ENCODE measurements at places on chromosomes 11 and 22.

DNA sequence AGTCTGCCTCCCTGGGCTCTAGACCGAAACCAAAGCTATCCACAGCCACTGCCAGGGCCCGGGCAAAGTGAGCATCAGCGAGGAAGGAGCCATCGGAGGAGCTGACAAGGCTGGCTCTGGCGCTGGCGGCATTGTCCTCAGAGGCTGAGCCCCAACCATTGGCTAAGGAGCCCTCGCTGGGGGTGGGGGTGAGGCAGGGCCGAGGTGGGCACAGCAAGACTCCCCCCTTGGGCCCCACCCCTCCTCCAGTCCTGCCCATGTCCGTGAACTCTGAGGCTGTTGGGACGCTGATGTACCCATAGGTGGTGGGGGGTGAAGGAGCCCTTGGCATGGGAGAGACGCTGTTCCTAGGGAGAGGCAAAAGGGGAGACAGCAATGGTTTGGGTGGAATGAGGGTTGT, 11.2 kb downstream of the ROBO4 start:
- DNase-seq: no peak

DNA sequence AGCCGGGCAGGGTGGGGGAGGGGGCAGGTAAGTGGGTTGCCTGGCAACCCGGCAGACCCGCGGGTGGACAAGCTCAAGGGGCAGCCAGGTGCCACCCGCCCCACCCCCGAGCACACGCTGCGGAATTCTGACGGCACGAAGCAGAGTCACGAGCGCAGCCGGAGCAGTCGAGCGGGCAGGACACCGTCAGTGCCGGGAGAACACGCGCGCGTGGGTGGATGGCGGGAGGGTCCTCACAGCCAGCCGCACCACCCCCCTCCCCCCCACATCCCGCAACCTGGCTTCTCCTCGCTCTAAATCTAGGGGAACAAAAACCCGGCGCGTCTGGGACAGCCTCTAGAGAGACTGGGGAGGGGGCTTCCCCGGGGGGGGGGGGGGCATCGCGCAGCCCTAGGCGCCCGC, 133.1 kb upstream of the HSD17B12 start:
- no peak for DNase-seq

GRCh38 chr11:125062931-125063428, at the start of gene SLC37A2:
Gene SLC37A2 (plus strand): TSS chr11:125063305. CDS start chr11:125063368, 63 bp downstream.
- DNase-seq: no peak

DNA sequence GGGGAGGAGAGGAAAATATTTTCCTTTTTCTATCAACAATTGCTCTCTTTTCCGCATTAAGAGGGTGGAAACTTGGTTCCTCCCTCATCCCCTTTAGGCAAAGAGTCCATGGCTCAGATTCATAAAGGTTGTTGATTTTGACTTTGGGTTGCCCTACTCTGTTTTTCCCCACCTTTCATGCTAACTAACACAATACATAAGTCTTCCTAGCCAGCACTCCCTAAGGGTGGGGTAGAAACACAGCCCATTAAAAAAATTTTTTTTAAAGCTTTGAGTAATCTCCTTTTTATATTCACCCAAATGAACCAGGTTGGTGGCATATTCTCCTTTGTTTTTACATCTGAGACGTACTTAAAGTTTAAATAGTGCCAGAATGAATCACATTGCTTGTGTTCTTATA, 20.0 kb upstream of the LIN7C start:
- no peak for DNase-seq

DNA sequence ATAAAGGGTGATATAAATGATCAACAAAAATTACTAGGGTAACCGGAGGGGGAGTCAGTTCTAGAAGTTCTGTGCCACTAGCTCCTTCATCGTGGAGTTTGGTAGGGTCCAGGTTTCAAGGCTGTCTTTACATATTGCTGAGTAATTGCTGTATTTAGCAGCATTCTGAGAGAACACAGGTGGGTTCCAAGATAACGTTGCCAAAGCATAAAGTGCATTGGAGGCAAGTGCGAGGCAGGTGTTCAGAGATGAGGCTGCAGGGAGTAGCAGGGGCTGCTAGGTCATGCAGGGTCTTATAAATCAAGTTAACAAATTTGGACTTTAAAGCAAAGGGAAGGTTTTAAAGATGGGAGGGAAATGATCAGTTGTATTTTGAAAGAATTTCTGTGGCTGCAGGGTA, 17.8 kb downstream of the SGSM3 start:
- no peak for DNase-seq

- DNase-seq: no peak
These were observed 76.2 kb upstream of the OPCML start for GRCh38 chr11:133608496-133608895.

DNA sequence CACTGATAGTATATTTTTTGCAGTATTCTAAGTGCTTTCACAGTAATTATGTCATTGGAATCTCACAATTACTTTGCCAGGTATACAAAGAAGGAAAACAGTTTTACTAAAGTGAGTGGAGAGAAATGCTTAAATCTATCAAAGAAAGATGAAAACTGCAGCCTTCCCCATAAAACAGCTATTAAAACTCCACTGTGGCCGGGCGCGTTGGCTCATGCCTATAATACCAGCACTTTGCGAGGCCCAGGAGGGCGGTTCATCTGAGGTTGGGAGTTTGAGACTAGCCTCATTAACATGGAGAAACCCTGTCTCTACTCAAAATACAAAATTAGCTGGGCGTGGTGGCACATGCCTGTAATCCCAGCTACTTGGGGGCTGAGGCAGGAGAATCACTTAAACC, 19.1 kb downstream of the OR51E1 start:
- no peak for DNase-seq

All from stimulated activated CD8-positive, alpha-beta memory T cell treated with anti-CD3 and anti-CD28 coated beads, Interleukin-7, amount 100 ng/mL, for 1 hour (primary cell).